ENCODE measurements at places on chromosomes 1 and 21. TPM values are rescaled to one million over a fixed set of nuclear protein-coding genes. Genes with fewer than 3 reads are reported as not detected.

RNF207 gene
- 47.4 TPM for total RNA-seq

SLC30A10 gene
- 1.4 TPM for total RNA-seq

LY9 gene
- 1.7 TPM for total RNA-seq

CFHR5 gene
- total RNA-seq = not detected

OR2G6 gene
- not detected for total RNA-seq

CAPN9 gene
- 0.59 TPM for total RNA-seq

GRCh38 chr1:208043691-208044181 lies 132.8 kb upstream of the CD34 start:
- H3K4me3 ChIP-seq = no peak overlapping the region
- DNase-seq = peak; percentile 36
- no peaks in the 10 kb centered on the region for H3K27me3 ChIP-seq
- H3K4me1 ChIP-seq = peaks cover 3% of the 10 kb centered on the region

DNA sequence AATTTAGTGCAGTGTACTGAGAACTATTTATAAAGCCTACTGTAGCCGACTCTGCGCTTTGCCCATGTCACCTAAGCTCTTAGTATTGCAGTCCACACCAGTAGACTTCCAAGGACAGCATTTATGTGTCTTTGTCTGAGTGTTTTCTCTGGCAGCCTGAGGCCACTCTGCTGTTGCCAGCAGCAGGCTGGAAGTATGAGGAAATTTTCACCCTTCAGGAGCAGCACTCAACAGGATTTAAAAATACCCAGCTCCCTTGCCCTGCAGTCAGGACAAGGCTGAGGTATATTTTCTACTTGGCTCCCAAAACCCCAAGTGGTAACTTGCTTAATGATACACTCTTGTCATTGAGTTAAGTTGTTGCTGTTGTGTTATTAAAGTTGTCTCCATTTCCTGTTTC lies 230.1 kb downstream of the SRGAP2C start:
- H3K4me1 ChIP-seq = no peaks in the 10 kb centered on the region
- DNase-seq = no peak
- H3K27ac ChIP-seq = no peak overlapping the region
- no peaks in the 10 kb centered on the region for H3K36me3 ChIP-seq
- H3K4me3 ChIP-seq = no peak overlapping the region

- H3K36me3 ChIP-seq = no peaks in the 10 kb centered on the region
- no peak overlapping the region for H3K4me3 ChIP-seq
- no peaks in the 10 kb centered on the region for H3K4me1 ChIP-seq
- no peak for DNase-seq
- H3K27me3 ChIP-seq = no peaks in the 10 kb centered on the region
- H3K27ac ChIP-seq = no peak overlapping the region
Measured at GRCh38 chr1:192824511-192824910, 15.7 kb downstream of the RGS2 start.

GRCh38 chr1:171814692-171815091 lies 26.6 kb upstream of the DNM3 start:
- no peaks in the 10 kb centered on the region for H3K4me1 ChIP-seq
- DNase-seq = no peak
- H3K27me3 ChIP-seq = no peaks in the 10 kb centered on the region
- H3K27ac ChIP-seq = no peak overlapping the region
- H3K4me3 ChIP-seq = no peak overlapping the region
- no peaks in the 10 kb centered on the region for H3K36me3 ChIP-seq

- no peak overlapping the region for H3K4me3 ChIP-seq
- DNase-seq = no peak
- H3K27me3 ChIP-seq = no peaks in the 10 kb centered on the region
- no peak overlapping the region for H3K27ac ChIP-seq
Measured at GRCh38 chr1:147473733-147474049, 67.6 kb upstream of the BCL9 start.

DNA sequence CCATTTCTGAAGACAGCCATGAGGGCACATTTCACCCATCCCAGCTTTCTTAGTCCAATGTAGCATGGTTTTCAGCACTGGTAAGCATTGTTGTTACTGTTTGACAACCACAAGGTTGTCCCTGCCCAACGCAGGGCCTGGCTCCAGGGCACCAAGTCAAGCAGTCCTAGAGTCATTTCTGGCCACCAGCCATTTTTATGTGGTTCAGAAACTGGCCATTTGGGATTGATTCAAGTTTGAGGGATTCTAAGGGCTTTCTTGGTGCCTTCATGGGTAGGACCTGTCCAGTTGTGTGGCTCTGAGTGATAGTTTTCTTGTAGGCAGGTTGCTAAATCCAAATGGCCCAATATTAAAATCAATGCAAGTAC lies 535.4 kb upstream of the USP24 start:
- DNase-seq = no peak
- H3K27ac ChIP-seq = no peak overlapping the region
- no peaks in the 10 kb centered on the region for H3K4me1 ChIP-seq
- no peak overlapping the region for H3K4me3 ChIP-seq
- no peaks in the 10 kb centered on the region for H3K27me3 ChIP-seq

DNA sequence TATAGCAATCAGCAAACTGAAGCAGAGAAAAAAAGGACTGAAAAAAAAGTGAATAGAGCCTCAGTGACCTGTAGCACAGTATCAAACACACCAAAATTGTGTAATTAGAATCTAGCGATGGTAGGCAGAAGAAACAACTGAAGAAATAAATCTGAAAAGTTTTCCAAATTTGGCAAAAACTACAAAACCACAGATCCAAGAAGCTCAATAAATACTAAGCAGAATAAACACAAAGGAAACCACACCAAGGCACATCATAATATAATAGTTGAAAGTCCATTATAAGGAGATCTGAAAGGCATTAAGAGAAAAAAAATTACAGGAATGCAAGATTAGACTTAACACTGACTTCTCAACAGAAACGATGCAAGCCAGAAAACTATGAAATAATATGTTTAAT lies 7.1 kb upstream of the IL12RB2 start:
- H3K27me3 ChIP-seq = no peaks in the 10 kb centered on the region
- H3K27ac ChIP-seq = no peak overlapping the region
- no peak overlapping the region for H3K4me3 ChIP-seq
- no peak for DNase-seq
- no peaks in the 10 kb centered on the region for H3K4me1 ChIP-seq

DNA sequence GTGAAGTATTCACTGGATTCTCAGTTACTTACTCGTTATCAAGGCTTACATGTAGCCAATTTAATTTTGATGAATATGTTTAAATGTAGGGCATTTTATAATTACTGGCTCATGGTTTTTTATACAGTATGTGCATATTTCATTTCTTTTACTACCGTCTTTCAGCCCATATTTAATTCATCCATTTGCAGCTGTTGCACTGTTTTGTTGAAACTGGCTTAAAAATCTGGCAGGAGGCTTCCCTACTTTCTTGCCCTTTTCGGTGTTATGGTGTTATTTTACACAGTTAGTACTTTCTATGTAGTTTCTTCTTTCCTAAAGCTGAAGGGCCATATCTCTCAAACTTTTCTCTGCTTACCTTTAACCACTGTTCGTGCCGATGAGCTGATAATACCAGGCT lies 54.2 kb downstream of the ITSN1 start:
- H3K4me1 ChIP-seq = no peaks in the 10 kb centered on the region
- DNase-seq = no peak
- no peaks in the 10 kb centered on the region for H3K27me3 ChIP-seq
- no peak overlapping the region for H3K27ac ChIP-seq
- no peaks in the 10 kb centered on the region for H3K36me3 ChIP-seq

GRCh38 chr1:117967477-117967876 lies 37.9 kb downstream of the WDR3 start:
- H3K27me3 ChIP-seq = no peaks in the 10 kb centered on the region
- DNase-seq = no peak
- H3K4me1 ChIP-seq = no peaks in the 10 kb centered on the region
- no peak overlapping the region for H3K27ac ChIP-seq
